Fibroblast of villous mesenchyme (primary cell): ENCODE measurements at places on chromosomes 13 and 19.

GRCh38 chr13:51937320-51938290, 73.6 kb downstream of the ATP7B start:
- DNase-seq = no peak

DNA sequence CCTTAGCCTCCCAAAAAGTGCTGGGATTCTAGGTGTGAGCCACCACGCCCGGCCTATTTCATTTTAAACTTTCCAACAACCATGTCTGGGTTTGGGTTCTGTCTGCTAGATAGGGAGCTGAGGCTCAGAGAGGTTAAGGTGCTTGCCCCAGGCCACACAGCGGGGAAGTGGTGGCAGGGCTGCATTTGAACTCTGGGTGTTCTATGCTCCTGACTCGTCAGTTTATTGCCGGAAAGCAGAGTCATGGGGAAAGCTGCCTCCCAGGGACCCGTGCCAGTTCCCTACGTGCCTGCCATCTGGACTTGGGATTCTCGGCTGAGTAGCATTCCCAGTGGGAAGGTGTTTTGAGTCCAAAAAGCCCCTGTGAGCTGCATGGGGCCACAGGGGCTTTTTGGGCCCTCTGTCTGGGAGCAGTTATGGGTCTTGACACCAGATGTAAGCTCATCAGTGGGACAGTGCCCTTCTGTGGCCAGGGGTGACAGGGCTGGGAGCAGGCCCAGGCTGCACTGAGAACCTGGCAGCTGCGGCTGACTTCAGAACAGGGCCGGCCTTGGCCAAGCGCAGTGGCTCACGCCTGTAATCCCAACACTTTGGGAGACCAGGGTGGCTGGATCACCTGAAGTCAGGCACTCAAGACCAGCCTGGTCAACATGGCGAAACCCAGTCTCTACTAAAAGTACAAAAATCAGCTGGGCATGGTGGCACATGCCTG, 10.9 kb downstream of the RFX1 start:
- DNase-seq = peak; percentile 47

DNA sequence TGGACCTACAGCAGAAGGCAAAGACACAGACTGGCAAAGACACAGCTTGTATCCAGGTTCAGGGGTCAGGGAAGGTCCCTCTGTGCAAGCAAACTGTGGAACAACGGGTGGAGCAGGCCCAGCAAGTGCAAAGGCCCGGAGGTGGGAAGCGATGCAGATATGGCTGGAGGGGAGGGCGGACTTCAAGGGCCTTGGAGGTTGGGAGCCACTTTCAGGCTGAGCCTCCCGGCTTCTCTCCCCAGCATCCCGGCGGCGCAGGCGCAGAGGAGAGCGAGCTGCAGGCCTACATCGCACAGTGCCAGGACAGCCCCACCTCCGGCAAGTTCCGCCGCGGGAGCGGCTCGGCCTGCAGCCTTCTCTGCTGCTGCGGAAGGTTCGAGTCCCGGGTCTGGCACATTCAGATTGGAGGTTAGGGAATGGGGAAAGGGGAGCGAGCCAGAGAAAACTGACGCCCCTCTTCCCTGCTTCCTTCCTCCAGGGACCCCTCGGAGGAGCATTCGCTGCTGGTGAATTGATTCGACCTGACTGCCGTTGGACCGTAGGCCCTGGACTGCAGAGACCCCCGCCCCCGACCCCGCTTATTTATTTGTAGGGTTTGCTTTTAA, 2.1 kb upstream of the PNPLA6 start:
- peak; percentile 55 for DNase-seq

GRCh38 chr19:56848166-56848565, 7.6 kb upstream of the PEG3 start:
- DNase-seq = no peak

DNA sequence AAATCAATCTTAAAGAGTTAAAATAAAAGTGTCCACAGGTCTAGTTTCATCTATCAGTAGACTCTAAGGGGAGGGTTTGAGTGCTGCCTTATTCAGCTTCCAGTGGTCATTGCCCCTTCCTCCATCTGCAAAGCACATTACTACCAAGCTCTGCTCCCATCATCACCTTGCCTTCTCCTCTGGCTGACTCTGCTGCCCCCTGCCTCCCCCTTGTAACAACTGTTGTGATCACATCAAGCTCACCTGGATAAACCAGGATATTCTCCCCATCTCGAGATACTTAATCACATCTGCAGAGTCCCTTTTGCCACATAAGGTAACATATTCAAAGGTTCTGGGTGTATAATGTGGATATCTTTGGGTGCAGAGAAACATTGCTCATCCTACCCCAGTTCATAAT, 43.3 kb upstream of the GPC6 start:
- no peak for DNase-seq

DNA sequence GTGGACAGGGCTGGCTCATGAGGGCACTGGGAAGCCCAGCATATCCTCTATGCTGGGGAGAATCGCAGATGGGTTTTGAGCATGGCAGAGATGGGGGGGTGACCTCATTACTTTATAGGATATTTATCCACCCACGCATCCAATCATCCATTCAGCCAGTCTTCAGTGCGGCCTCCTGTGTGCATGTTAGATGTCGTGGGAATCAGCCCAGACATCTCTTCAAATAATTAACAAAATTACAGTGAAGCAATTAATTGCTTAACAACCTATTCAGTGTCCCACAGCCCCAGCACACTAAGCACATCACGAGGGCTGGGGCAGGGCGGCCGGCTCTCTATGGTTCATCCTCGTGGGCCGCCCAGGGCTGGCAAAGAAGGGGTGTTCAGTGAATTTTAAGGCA, 21.6 kb downstream of the LIG1 start:
- no peak for DNase-seq

DNA sequence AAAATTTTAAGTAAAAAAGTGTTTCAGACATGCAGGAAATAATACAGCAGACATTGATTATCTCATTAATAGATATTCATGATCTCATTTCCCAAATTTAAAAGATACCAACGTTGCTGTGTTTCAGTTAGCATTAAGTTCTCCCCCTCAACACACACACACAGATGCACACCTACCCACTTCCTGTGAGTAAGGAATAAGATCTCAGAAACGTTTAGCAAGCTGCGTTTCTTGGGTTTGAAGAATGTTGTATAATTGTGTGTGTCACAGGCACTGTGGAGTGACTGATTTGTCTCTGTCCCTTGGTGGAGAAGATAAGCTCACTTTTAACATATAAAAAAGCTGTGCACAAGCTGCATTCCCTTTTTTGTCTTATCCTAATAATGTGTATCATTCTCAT, 196.8 kb downstream of the PDS5B start:
- no peak for DNase-seq

DNA sequence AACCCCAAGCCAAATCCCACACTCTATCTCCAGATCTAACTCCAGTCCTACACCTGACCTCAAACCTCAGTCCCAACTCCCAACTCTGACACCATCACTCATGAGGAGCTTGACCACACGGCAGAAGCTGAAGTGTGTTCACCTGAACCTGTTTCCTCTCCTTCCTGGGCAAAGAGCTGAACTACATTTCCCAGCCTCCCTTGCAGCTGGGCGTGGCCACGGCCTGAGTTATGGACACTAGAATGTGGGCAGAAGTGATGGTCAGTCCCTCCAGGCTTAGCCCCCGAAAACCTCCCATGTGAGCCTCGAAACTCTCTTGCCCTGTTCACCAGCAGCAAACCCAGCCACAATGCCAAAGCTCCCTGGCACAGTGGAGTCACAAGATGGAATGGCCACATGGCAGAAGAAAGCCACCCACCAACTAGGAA, 19.5 kb upstream of the MEIS3 start:
- DNase-seq = no peak

DNA sequence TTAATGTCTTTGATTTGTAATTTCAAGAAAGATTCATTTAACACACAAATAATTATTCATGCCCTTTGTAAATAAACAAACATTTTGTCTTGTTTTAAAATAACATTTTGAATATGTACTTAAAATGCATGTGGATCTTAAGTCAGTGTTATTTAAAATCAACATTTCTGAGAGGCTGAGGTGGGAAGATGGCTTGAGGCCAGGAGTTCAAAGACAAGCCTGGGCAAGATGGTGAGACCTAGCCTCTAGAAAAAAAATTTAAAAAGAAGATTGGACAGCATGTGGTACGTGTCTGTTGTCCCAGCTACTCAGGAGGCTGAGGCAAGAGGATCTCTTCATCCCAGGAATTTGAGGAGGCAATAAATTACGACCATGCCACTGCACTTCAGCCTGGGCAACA, 1268.2 kb downstream of the SLITRK1 start:
- DNase-seq = no peak

DNA sequence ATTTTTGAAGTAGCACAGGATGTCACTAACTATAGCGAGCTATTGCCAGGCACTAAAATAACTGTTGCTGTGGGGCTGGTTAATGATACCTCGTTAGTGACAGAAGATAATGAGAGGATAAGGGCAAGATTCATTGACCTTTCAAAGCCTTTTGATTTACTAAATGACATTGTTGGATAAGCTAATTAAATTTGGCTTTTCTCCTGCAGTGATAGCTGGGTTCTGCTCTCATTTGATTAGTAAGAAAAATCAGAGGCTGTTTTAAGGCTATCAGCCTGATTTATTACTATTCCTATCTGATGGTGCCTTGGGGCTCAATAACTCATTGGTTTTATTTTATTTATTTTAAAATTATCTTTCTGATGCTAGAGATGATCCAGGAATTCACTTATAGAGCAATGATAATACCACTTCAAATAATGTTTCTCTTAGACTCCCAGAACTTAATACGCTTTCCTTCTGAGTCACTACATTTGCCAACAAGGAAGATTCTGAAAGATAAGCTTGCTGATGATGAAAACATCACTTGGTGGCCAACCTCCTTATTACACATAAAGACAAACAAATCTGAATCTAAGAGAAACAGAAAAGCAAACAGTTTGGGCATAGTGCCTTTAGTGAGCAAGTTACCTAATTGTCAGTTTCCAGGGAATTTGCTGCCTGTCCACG, 501.3 kb upstream of the ARGLU1 start:
- DNase-seq = peak; percentile 14

DNA sequence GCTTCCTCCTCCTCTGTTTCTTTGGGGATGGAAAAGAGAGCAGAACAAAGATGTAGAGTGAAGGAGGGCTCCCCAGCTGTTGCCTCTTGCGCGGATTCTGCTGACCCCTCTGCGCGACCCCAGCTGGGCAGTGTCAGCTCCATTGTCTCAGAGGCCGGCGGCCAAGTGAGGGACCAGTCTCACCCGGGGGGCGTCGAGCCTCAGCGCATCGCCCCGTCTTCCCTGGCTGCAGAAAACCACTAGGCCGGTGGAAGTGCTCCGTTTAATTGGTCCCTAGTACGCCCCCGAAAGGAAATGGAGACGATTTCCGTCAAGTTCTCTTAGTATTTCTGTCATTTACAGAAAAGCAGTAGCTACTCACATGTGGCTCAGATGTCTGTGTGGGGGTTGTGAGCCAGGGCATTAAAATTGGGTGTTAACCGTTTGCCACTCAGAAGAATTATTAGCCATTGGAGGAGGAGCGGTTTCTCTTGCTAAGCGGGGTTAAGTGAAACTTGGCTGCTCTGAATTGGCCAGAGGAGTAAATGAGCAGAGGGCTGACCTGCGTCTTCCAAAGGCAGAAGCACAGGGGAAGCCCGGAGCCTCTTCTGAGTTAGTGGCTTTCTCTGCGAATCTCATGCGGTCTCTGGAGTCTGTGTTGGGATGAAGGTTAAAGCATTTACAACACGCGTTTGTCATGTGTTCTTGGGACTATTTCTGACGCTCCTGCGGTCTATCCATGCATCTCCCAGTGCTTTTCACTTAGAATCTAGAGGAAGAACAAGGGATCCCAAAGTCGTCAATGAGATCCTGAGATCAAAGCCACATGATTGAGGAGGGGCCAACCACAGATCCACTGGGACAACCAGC, 132.8 kb upstream of the MYO16 start:
- no peak for DNase-seq

DNA sequence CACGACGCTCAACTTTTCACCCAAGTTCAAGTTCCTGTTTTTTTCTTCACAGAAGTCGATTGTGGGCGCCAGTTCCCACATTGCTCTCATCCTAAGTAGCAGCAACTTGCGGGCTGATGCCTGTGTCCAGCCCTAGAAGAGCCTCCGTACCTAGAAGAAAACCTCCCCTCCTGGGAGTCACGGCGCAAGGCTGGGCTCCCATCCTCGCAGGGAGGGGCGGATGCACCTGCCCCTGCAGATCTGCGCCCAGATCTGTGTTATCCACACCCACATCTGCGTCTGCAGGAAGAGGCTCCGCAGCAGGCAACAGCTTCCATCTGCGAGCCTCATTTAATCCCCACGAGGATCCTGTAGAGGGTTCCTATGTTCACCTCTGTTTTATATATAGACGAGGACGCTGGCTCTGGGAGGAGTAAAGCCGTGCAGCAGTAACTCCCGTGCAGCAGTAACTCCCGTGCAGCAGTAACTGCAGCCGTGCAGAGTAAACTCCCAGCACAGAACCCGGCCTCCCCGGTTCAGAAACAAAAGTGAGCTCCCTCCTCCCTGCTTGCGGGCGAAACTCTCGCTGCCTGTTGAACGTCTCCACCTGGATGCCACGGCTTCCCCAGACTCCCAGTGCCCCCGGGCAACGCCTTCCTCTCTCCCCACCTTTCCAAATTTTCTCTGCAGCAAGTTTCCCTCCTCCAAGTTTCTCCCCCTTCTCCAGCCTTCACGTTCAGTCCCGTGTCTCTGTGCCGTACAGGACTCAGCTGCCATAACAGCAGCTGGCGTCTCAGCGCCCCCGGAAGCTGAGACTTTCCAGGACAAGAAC, 23.5 kb upstream of the LAIR1 start:
- DNase-seq = no peak

- DNase-seq = no peak
Measured at GRCh38 chr19:8214802-8215201, 5.6 kb downstream of the CERS4 start.

DNA sequence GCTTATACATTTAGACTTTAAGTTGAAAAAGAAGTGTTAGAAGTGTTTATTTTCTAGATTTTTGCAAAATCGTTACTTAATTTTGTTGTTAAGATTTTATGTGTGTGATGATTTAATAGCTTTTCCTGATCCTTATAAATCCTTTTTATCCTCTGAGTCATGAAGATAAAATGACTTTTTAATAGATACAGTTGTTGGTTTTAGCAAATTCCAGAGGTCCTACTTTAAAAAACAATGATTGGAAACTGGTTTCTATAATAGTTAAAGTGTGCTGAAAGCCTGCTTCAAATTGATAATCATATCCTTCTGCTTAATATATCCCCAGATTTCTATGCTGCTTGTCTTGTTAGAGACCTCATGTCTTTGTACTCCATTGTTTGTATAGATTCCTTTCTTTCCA, 39.0 kb downstream of the RNASEH2B start:
- DNase-seq = peak; percentile 72
